NCI-H1417 treated with DMSO at 0.1 percent for 48 hours (cell line): ENCODE measurements at places on chromosomes 5 and 9.

- DNase-seq: no peak
Observed at GRCh38 chr9:11023201-11023600, 410.4 kb upstream of the PTPRD start.

GRCh38 chr9:6007770-6008168 lies 7.7 kb downstream of the RANBP6 start:
- DNase-seq: no peak

- DNase-seq: no peak
Observed at GRCh38 chr5:36820900-36821299, 55.7 kb upstream of the NIPBL start.

- no peak for DNase-seq
Observed at GRCh38 chr5:122561209-122561608, 213.7 kb upstream of the SNX2 start.
